ENCODE measurements at places on chromosomes 16 and 17.

GRCh38 chr16:1781758-1782407 is 488 bp downstream of the SPSB3 start:
- peak; percentile 2 for DNase-seq

DNA sequence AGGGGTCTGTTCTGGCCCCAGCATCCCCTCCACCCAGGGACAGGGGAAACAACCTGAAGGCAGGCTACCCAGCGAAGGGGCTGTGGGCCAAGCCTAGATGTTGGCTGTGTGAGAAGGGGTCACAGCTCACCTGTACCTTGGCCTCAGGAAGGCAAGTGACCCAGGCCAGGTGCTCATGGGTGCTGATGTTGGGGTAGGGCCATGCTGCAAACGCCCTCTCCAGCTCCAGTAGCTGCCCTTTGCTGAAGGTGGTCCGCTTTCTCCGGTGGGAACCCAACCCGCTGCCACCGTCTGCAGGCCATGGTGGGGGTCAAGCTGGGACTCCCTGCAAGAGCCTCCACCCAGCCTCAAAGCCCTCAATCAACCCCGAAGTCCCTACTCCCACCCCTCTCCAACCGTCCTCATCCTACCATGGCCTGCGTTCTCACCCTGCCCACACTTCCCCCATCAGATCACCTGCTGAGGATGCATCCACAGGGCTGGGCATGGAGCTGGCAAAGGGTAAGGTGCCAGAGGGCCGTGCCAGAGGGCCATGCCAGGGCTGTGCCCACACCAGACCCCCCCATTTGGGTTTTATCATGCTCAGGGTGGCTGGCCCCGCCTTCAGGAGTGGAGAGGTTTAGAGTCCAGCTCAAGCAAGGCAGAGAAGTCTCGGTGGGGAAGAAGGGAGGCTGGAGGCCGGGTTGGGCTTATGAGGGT is at the start of gene SEBOX:
Gene SEBOX (minus strand): TSS at position 535 of the 699 bp plus-strand sequence. CDS start 48 bp downstream, at position 487.
- no peak for DNase-seq

- no peak for DNase-seq
Measured at GRCh38 chr17:27264068-27264812, 29.7 kb upstream of the WSB1 start.

DNA sequence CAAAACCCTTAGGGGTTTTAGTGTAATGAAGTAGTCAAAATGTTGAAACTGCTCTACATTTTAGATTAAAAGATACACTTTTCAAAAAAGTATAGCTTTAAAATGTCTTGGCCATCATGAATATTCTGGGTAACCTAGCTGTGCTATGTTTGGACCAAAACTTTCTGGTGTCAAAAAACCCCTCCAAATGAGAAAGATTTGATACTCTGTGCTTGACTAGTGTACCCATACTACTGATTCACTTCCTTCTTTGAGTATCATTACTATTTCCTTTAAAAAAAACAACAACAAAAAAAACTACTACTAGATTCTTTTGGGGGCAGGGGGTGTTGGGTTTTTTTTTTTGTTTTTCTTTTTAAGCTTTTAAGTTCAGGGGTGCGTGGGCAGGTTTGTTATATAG is 37.3 kb downstream of the PTRH2 start:
- DNase-seq = no peak

GRCh38 chr16:89051521-89052166 is 42.0 kb upstream of the ACSF3 start:
- DNase-seq = no peak

GRCh38 chr17:58335779-58336455 is 7.3 kb upstream of the TSPOAP1 start:
- no peak for DNase-seq

DNA sequence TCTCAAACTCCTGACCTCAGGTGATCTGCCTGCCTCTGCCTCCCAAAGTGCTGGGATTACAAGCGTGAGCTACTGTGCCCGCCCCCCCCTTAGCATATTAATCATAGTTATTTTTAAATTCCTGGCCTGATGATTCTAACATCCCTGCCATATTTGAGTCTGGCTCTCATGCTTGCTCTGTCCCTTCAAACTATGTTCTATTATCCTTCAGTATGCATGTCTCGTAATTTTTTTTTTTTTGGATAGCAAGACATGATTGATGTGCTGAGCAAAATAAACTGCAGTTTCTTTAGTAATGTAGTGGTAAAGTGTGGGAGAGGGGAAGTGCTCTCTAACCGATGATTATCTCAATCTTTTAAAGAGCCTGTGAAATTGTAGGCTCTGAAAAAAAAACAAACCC is 34.3 kb upstream of the TMEM92 start:
- no peak for DNase-seq

DNA sequence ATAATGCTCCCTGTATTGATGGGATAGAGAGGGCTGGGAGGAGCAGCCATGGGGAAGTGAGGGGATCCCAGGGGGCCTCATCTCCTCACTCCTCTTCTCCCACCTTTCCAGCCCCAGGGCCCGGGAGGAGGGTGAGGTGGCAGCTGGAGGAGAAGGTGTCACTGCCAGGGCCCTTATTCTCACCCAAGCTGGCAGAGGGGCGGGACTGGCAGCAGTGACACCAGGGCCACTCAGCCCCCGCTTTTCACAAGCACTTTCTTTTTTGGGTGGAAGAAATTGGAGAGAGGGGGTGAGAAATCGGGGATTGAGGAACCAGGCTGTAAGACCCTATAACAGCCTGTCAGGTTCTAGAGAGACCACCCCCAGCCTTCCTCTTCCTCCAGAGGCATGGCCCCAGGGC is 2.4 kb upstream of the TBX21 start:
- DNase-seq = no peak

GRCh38 chr17:65228734-65229620 is 91.8 kb downstream of the RGS9 start:
- DNase-seq = peak; percentile 14

DNA sequence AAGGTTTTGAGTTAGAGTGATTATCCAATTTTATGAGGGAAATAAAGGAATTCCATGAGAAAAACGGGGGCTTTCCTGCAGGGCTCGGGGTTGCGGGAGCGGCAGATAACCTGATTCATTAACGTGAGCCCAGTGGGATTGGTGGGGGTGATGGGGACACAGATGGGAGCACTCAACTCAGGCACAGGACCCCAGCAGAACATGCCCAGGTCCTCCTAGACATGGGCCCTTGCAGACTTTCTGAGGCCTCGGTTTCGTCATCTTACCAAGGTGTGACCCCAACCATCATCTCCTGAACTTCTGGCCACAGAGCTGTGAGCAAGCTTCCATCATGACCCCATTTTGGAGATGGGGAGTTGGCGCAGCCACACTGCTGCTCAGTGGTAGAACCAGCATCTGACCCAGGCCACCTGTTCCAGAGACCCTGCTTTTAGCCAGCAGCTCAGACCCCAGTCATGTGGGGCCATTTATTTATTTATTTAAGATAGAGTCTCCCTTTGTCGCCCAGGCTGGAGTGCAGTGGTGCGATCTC is 22.3 kb downstream of the CARHSP1 start:
- no peak for DNase-seq
